Natural killer cell (primary cell): ENCODE measurements at places on chromosomes 12 and 14. TPM values are rescaled to one million over a fixed set of nuclear protein-coding genes. Genes with fewer than 3 reads are reported as not detected.

GRCh38 chr14:23866269-23866668, 87.3 kb upstream of the DHRS4 start:
- DNase-seq, result no peak
- H3K27ac ChIP-seq, result no peak overlapping the region
- no peak overlapping the region for H3K4me3 ChIP-seq
- no peaks in the 10 kb centered on the region for H3K27me3 ChIP-seq
- no peaks in the 10 kb centered on the region for H3K36me3 ChIP-seq

DNA sequence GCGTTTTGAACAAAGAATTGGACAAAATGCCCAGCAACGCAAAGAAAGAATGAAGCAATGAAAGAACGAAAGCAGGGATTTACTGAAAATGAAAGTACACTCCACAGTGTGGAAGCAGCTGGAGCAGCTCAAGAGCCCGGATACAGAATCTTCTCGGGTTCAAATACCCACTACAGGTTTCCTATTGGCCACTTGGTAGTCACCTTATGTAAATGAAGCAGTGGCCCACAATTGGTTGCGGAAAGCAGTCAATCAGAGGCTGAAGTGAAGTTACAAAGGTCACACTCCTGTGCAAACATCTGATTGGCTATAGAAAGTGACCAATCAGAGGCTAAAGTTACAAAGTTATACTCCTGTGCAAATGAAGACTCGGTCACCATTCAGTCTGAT, 15.0 kb upstream of the PPP1R13B start:
- no peak overlapping the region for H3K4me3 ChIP-seq
- no peaks in the 10 kb centered on the region for H3K36me3 ChIP-seq
- H3K27me3 ChIP-seq, result no peaks in the 10 kb centered on the region

DNA sequence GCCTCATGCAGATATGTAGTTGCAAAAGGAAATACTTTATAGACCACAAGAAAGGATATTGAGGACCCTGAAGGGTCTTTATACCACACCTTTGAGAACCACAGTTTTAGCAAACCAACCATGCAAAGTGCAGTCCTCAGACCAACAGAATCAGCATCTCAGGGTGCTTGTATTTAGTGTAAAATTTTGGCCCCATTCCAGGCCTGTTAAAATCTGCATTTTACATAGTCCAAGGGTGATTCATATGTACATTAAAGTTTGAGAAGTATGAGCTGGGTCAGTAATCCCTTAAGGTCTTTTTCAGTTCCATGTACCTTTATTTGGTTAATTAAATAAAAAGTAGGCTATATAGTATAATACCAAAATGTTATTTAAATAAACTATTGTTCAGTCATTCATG, 91.2 kb downstream of the WNK1 start:
- peaks cover 3% of the 10 kb centered on the region for H3K4me1 ChIP-seq
- no peak overlapping the region for H3K4me3 ChIP-seq
- H3K27me3 ChIP-seq, result no peaks in the 10 kb centered on the region
- H3K36me3 ChIP-seq, result peaks cover 14% of the 10 kb centered on the region
- no peak overlapping the region for H3K27ac ChIP-seq

DNA sequence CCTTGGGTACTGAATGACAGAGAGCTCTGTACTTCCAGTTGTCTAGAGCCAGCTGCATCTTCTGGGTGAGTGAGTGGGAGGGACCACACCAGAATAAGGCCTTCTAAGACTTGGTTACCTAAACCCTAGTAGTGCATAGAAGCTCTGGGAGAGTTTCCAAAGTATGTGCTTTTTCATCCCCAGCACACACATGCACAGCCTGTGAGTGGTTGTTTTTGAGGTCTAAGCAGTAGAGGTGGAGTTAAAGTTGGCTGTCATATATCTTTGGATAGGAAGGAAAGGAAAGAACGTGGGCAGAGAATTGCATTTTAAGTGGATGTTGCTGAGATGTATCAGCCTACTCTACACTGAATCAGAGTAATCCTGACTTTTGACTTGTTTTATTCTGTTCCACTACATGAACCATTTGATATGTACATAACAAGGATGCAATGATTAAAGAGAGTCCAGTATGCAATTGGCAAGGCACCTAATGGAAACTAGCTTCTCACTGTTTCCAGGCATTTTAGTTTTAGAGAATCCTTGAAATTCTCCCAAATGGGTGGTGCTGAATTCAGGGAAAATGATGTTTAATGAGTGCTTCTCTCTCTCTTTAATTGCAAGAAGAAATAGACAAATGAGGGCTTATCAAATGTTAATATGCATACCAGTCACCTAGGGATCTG, 51.8 kb upstream of the PRICKLE1 start:
- DNase-seq, result no peak
- no peak overlapping the region for H3K27ac ChIP-seq
- no peak overlapping the region for H3K4me3 ChIP-seq
- no peaks in the 10 kb centered on the region for H3K36me3 ChIP-seq
- no peaks in the 10 kb centered on the region for H3K4me1 ChIP-seq
- no peaks in the 10 kb centered on the region for H3K27me3 ChIP-seq

GRCh38 chr12:108750526-108750925, 19.2 kb upstream of the CORO1C start:
- no peaks in the 10 kb centered on the region for H3K36me3 ChIP-seq
- DNase-seq, result no peak
- no peaks in the 10 kb centered on the region for H3K27me3 ChIP-seq
- H3K4me1 ChIP-seq, result no peaks in the 10 kb centered on the region

GRCh38 chr12:119894916-119895315, 17.8 kb upstream of the CIT start:
- no peaks in the 10 kb centered on the region for H3K4me1 ChIP-seq
- no peaks in the 10 kb centered on the region for H3K27me3 ChIP-seq
- H3K4me3 ChIP-seq, result no peak overlapping the region
- H3K36me3 ChIP-seq, result no peaks in the 10 kb centered on the region

- no peak overlapping the region for H3K27ac ChIP-seq
- no peaks in the 10 kb centered on the region for H3K4me1 ChIP-seq
- no peaks in the 10 kb centered on the region for H3K36me3 ChIP-seq
- DNase-seq, result no peak
Measured at GRCh38 chr14:104519721-104520120, 59.8 kb upstream of the C14orf180 start.

- no peak for DNase-seq
- H3K4me1 ChIP-seq, result no peaks in the 10 kb centered on the region
- no peak overlapping the region for H3K27ac ChIP-seq
- no peaks in the 10 kb centered on the region for H3K36me3 ChIP-seq
- no peak overlapping the region for H3K4me3 ChIP-seq
- H3K27me3 ChIP-seq, result no peaks in the 10 kb centered on the region
Measured at GRCh38 chr12:2526371-2526770, 268.4 kb upstream of the FKBP4 start.

- no peaks in the 10 kb centered on the region for H3K36me3 ChIP-seq
- H3K4me1 ChIP-seq, result peaks cover 18% of the 10 kb centered on the region
- H3K27me3 ChIP-seq, result no peaks in the 10 kb centered on the region
- H3K27ac ChIP-seq, result peak overlapping the region; percentile 96
Measured at GRCh38 chr12:64404470-64405256, 471 bp downstream of the XPOT start.

- H3K27me3 ChIP-seq, result no peaks in the 10 kb centered on the region
- peaks cover 96% of the 10 kb centered on the region for H3K4me1 ChIP-seq
- H3K27ac ChIP-seq, result peak overlapping the region; percentile 93
- H3K4me3 ChIP-seq, result no peak overlapping the region
- H3K36me3 ChIP-seq, result no peaks in the 10 kb centered on the region
- DNase-seq, result no peak
Measured at GRCh38 chr12:120249266-120249874, 16.2 kb downstream of the PXN start.

DNA sequence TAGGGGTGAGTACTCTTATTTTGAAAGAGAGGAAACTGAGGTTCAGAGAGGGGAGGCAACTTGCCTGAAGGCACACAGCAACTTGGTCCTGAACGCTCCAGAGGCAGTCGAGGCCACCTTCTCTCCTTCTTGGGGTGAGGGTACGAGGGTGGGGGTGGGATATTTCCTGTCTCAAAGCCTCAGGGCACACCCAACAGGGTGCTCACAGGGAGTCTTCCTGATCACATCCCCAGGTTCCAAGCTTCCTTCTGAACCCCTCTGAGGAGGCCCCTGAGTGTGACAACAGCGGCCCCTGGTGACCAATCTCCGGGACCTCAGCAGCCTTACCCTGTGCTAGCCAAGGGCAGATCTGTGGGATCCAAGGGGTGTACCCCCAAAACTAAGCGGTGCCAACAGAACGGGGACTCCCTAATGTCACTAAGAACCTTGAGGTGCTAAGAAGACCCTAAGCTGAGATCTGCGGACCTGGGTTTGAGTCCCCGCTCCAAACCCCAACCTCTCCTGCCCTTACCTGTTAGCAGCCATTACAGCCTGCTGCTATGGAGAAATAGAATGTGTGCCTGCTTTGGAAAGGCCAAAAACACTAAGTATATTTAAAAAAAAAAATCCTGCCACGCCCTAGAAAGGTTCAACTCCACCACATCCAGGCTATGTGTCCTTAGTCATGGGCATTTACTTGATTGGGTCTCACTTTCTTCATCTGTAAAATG, 57.9 kb downstream of the TRPV4 start:
- no peak overlapping the region for H3K4me3 ChIP-seq
- DNase-seq, result peak; percentile 81
- H3K36me3 ChIP-seq, result no peaks in the 10 kb centered on the region

GRCh38 chr14:96080571-96080970, 41.4 kb downstream of the C14orf132 start:
- H3K36me3 ChIP-seq, result no peaks in the 10 kb centered on the region
- no peaks in the 10 kb centered on the region for H3K4me1 ChIP-seq
- H3K4me3 ChIP-seq, result no peak overlapping the region
- no peak overlapping the region for H3K27ac ChIP-seq
- H3K27me3 ChIP-seq, result no peaks in the 10 kb centered on the region
- DNase-seq, result no peak

GRCh38 chr14:56102941-56103340, 15.3 kb upstream of the PELI2 start:
- no peak overlapping the region for H3K27ac ChIP-seq
- H3K36me3 ChIP-seq, result no peaks in the 10 kb centered on the region
- no peak overlapping the region for H3K4me3 ChIP-seq
- H3K27me3 ChIP-seq, result no peaks in the 10 kb centered on the region

DNA sequence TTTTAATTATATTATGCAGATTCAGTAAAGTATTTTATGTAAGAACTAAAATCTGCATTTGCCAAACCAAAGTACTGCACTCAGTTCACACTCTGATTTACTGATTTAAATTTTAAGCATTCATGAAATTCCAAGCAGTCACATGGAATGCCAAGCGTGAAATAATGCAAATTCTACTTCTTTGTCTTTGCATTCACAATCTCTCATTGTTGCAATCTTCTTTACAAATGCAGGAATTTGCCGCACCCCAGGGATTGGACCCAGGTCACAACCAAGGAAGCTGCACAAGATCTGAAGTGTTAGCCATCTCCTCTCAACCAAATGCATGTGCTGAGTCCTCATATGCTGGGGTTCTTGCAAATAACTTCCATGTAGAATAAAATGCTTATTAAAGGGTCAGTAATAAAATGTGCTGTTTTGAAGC, 71.9 kb downstream of the TUNAR start:
- H3K27ac ChIP-seq, result no peak overlapping the region
- no peaks in the 10 kb centered on the region for H3K27me3 ChIP-seq
- no peaks in the 10 kb centered on the region for H3K4me1 ChIP-seq
- DNase-seq, result no peak

GRCh38 chr14:97311411-97311810, 514.2 kb downstream of the VRK1 start:
- H3K27ac ChIP-seq, result no peak overlapping the region
- no peak for DNase-seq
- H3K4me3 ChIP-seq, result no peak overlapping the region
- no peaks in the 10 kb centered on the region for H3K27me3 ChIP-seq

GRCh38 chr12:121326996-121327674, 25.1 kb downstream of the ANAPC5 start:
- H3K36me3 ChIP-seq, result peaks cover 82% of the 10 kb centered on the region
- no peak overlapping the region for H3K4me3 ChIP-seq
- H3K27me3 ChIP-seq, result no peaks in the 10 kb centered on the region
- DNase-seq, result no peak

GRCh38 chr12:52070185-52070925, 577 bp downstream of the ATG101 start:
- H3K27me3 ChIP-seq, result no peaks in the 10 kb centered on the region
- peaks cover 22% of the 10 kb centered on the region for H3K36me3 ChIP-seq
- peak overlapping the region; percentile 88 for H3K27ac ChIP-seq
- no peak for DNase-seq
- peak overlapping the region; percentile 95 for H3K4me3 ChIP-seq

DNA sequence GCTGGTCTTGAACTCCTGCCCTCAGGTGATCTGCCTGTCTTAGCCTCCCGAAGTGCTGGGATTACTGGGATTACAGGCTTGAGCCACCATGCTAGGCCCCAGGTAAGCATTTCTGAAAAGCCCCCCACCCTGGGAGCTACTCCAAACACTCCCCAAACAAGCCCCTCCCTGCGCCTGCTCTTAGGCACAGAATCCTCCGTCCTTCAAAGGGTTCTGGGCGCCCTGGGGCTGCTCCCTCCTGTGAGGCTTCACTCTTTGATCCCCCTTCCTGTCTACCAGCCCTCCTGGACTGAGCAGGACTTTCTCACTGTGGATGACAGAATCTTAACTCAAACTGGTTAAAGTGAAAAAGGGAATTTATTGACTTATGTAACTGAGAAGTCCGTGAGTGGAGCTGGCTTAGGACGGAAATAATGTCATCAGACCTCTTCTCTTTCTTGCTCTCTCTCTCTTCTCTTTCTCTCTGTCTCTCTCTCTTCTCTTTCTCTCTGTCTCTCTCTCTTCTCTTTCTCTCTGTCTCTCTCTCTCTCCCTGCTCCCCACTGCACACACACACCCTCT, 66.9 kb upstream of the CLMN start:
- H3K27me3 ChIP-seq, result no peaks in the 10 kb centered on the region
- DNase-seq, result no peak
- no peaks in the 10 kb centered on the region for H3K36me3 ChIP-seq
- H3K27ac ChIP-seq, result no peak overlapping the region
- H3K4me3 ChIP-seq, result no peak overlapping the region
- H3K4me1 ChIP-seq, result no peaks in the 10 kb centered on the region

GRCh38 chr12:128977441-128977840, 124.2 kb downstream of the GLT1D1 start:
- H3K4me3 ChIP-seq, result no peak overlapping the region
- no peaks in the 10 kb centered on the region for H3K36me3 ChIP-seq
- no peaks in the 10 kb centered on the region for H3K4me1 ChIP-seq
- no peak overlapping the region for H3K27ac ChIP-seq
- DNase-seq, result no peak

The LRP1-AS gene
- total RNA-seq, result not detected

The RTL1 gene
- not detected for total RNA-seq

The SERPINA4 gene
- not detected for total RNA-seq

The C12orf75 gene
- total RNA-seq, result 131 TPM

The SLCO1B3 gene
- total RNA-seq, result not detected

The PRB2 gene
- total RNA-seq, result not detected
